ENCODE measurements at places on chromosomes 11 and 22.

DNA sequence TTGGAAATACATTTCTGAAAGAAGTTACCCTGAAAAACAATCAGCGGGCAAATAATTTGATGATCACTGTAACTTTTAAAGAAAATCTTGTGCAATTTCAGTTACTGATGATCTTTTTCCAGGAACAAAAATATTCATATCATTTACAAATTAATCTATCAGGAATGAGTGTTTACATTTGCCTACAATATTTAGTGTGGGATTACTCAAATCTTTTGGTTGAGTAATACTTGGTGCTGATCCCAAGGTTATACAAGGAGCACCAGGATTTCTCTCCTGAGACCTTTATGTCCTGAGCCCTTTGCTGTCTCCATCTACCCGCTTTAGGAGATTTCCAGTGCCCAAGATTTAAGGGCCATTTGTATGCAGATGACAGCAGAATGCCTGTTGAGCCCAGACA lies 116.1 kb downstream of the ATXN10 start:
- no peak for DNase-seq

DNA sequence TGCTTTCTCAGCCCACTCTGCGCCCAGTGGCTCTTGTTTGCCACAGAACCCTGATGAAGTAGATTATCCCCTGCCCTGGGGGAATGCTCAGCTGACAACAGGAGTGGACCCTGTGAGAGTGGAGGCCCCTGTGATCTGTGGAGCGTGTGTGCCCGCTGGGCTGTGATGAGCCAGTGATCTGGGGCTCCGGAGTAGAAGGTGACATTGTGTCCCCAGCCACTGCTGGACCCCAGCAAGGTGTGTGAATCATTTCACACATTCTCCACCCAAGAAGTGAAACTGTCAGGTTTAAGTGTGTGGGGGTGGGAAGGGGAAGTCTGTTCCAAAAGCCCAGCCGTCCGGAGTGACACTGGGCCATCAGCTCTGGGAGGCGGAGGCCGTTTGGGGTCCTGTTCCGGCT lies 33.1 kb upstream of the GRAMD4 start:
- no peak for DNase-seq

- no peak for DNase-seq
Observed at GRCh38 chr11:70088735-70089250, 10.7 kb downstream of the ANO1 start.

DNA sequence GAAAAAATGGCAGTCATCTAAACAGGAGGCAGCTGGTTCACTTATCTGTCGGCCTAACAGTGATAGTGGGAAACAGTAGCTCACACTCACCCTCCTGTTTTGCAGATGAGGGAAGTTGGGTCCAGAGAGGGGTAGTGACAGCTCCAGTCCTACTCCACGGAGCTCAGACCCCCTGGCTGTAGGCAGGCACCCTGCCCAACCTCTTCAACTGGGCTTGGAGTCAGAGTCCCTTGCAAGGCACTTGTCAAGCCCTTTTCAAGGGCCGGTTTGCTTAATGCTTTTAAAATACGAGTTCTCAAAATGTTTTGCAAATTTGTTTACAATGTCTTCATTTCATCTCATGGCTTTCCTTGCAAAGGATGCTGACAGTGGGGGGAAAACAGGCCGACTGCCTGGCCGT lies 75.1 kb downstream of the BMAL1 start:
- no peak for DNase-seq

GRCh38 chr11:78954261-78954660 lies 379.6 kb upstream of the NARS2 start:
- DNase-seq = no peak

DNA sequence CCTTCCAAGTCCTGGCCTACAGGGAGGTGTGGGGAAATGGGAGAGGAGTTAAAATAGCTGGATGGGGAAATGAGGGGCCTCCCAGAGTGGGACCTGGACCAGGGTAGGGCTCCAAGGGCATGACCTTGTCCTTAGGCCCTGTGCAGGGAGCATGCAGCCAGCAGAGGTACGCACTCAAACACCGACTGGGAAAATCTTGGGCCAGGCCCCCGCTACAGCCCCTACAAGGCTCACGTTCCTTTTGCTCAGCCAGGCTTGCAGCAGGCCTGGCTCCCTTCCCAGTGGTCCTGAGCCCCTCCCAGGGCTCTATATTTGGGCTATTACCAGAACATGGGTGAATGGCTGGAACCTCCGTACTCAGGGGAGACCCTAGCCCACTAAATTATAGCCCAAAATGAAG lies 31.3 kb downstream of the LMO1 start:
- no peak for DNase-seq

- DNase-seq = peak; percentile 29
Observed at GRCh38 chr11:126433989-126434949, 78.8 kb downstream of the ST3GAL4 start.

- peak; percentile 46 for DNase-seq
Observed at GRCh38 chr11:118152552-118153471, at the start of gene SCN4B. SCN4B (minus strand) TSS chr11:118152823; CDS start chr11:118152673, 150 bp downstream.

GRCh38 chr22:37431801-37432707 lies 4.8 kb upstream of the ELFN2 start:
- DNase-seq = peak; percentile 99

GRCh38 chr11:11173316-11174025 lies 179.6 kb downstream of the CSNK2A3 start:
- DNase-seq = no peak

DNA sequence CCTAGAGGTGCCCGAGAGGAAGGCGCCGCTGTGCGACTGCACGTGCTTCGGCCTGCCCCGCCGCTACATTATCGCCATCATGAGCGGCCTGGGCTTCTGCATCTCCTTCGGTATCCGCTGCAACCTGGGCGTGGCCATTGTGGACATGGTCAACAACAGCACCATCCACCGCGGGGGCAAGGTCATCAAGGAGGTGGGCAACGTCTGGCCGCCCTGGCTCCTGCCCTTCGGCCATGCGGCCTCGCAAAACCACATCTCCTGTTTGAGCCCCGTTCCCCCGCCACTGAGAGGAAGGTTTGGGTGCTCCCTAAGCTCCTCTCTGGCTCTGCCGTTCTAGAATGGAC lies 3.4 kb downstream of the SLC17A6 start:
- DNase-seq = no peak

DNA sequence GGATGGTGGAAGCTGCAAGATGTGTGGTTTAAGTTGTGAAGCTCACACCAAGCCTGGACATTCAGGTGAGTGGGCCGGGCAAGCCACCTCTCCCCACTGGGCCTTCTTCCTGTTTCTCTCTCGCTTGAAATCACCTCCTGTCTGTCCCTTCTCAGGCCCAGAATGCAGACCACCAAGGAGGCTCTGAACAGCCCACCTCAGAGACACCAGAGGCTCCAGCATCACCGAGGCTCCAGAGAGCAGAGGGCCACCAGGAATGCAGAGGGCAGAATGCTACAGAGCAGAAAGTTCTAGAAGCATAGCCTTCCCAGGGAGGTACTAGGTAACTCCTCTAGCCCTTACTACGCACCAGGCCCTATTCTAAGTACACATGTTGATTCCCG lies 14.8 kb upstream of the IL2RB start:
- no peak for DNase-seq

DNA sequence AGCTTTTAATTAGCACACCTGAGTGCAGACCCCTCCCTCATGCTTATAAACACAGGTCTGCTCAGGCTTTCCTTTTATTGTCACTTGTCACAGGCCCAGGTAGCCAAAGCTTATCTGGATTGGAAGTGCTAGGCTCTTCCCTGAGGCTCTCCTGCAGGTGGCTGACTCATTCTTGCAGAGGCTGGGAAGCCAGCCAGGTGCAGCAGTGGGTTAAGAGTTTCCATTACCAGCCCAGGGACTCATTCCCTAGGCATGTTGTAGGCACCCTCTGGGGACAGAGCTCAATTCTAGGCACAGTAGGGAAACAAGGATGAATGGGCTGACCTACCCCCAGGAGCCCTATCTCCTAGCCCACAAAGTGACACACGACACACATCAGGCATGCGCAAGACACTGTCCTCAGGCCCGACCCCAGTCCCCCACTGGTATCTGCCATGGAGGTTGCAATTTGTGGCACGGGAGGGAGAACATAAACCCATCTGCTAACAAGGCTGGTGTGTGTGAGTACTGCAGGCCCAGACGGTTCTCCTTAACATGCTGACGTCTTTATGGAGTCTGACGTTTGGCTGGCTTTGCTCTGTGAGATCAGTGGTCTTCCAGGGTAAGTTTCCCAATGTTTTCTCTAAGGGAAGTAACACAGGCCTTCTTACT lies 94.2 kb downstream of the ABTB2 start:
- DNase-seq = peak; percentile 64

GRCh38 chr11:57299150-57299737 lies 25.5 kb downstream of the TNKS1BP1 start:
- DNase-seq = no peak

DNA sequence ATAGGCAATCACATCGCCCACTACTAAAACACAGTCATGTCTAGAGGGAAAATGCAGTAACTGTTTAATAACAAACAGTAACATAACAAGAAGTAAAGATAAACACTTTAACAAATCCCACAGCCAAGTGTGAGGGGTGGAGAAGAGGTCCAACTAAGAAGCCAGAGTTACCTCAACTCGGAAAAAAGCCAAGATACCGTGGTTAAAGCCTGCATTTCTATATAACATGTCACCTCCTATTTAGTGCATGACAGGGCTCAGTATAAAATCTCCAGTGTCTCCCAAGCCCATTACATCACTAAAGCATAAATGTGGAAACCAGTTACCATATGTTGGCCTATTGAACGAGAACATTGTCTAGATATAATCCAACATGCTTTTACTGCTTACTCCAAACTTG lies 281.7 kb downstream of the LRRC4C start:
- DNase-seq = peak; percentile 11

DNA sequence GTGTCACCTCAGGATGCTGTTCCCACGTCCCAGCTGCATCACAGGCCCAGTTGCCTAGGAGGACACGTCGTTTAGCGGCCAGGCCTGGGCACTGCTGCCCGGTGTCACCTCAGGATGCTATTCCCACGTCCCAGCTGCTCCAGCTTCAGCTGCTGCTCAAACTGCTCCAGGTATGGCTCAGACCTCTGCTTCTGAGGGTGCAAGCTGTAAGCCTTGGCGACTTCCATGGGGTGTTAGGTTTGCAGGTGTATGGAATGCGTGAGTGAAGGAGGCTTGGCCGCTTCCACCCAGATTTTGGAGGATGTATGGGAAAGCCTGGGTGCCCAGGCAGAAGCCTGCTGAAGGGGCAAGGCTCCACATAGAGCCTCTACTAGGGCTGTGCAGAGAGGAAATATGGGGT lies 205.3 kb upstream of the B3GAT1 start:
- no peak for DNase-seq

- peak; percentile 84 for DNase-seq
Observed at GRCh38 chr22:36328635-36329253, 59.0 kb downstream of the MYH9 start.

DNA sequence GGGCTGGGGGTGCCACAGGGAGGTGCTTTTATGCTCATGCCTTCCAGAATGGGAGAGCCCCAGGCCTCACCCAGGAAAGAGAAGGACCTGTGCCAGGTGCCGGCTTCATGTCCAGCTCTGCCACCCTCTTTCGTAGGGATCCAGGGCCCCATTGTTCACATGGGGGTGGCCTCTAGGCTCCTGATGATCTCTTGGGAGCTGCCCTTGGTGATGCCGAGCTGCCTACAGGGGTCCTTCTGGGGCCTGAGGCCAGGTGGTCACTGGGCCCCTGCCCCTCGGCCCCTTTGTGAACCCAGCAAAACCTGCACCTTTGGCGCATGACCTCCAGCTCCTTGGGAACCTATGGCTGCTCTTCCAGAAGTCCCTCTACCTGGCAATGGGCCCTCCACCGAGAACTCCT lies 41.4 kb upstream of the SMIM38 start:
- no peak for DNase-seq

- peak; percentile 31 for DNase-seq
Observed at GRCh38 chr11:106495046-106495445, 417.6 kb downstream of the AASDHPPT start.

- DNase-seq = no peak
Observed at GRCh38 chr11:69211540-69211919, 55.8 kb downstream of the SMIM38 start.

DNA sequence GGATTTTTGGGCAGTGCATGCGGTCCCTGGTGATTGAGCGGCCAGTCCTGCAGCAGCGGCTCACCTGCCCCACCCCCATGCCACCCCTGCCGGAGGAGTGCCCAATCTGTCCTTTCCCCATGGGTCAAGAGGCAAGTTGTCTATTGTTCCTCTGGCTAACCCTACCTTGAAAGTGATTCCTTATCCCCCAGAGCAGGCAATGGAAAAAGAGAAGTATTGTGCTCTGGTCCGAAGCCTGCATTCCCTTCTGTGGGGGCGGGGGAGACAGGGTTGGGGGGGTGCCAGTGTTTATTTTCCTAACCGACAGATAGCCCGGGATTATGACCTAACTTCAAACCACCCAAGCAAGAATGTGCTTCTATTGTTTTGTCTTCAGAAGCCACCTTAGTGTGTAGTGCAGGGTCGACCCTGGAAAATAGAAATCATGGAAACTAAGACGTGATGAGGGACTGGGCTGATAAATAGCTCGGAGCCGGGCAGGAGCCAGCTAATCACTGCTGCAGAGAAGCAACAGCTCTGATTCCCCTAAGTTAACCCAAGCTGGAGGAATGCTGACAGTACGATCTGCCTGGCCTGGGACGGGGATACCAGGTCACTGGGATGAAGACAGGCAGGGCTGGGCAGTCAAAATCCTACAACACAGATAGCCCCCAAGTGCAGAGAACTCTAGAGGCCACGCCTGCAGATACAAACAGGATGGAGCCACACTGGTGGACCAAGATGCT lies 38.7 kb upstream of the ATXN10 start:
- peak; percentile 13 for DNase-seq

- peak; percentile 51 for DNase-seq
Observed at GRCh38 chr22:20606041-20606783, 98.8 kb downstream of the MED15 start.

DNA sequence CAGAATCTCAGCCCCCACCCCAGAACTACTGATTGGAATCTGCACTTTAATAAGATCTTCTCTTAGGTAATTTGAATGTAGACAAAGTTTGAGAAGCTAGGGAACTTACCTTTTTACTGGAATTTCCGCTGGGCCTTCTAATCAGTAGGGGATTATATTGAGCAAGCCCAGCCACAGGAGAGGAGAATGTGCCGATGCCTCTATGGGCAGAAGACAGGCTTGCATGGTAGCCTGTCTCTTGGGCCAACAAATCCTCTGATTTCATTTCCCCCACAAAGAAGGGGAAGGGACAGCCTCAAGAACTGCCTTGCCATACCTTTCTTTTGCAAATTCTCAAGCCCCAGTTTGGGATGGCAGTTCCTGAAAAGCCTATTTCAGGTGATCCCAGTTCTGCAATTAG lies 163.4 kb upstream of the BDNF start:
- no peak for DNase-seq

DNA sequence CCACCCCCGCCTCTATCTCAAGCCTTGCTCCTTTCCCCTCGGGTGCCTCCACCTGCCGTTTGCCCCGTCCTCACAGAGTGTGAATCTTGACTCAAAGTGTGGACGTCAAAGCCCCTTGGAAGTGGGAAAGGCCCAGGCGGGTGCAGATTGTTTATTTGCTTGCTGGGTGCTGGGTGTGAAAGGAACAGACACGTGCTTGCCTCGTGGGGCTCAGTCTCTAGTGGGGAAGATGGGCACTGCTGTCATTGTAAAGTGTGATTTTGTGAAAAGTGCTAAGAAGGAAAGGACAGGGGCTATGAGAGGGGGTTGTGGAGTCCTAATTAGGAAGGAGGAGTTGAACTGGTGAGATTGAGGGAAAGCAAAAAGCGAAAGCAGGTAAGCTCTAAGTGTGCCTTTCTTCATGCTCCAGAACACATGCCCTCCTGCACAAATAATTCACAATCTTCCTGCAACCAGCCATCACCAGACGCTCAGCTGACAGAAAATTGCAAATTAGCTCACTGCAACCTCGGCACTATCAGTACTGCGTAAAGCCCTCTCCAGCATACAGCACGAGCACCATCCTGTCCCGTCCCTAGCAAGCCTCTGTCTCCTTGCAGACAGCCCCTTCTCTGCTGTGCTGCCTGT lies 9.7 kb upstream of the GCAT start:
- no peak for DNase-seq
